NCI-H187 treated with DMSO at 0.1 percent for 48 hours (cell line): ENCODE measurements at places on chromosomes 2 and 18.

GRCh38 chr18:51630706-51631105, 433.2 kb upstream of the MEX3C start:
- DNase-seq: no peak

- no peak for DNase-seq
Observed at GRCh38 chr18:52582516-52582915, 242.5 kb downstream of the DCC start.

GRCh38 chr2:239369631-239370161, 31.1 kb downstream of the HDAC4 start:
- DNase-seq: no peak

DNA sequence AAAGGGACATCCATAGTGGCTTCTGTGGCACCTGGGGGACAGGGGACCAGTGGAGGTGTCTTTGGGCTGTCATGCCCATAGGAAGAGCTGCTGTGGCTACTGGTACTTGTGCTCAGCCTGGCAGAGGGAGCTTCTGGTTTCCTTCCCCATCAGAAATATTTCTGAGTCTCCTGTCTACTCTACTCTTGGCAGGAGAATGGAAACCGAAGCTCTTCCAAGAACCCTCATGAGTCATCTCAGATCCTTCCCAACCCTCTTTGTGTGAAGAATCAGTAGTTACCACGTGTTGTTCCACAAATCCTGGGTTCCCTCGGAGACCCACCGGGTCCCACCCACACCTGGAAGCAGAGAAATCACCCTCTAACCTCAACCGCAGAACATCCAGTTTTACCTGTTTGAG, 234.9 kb downstream of the FHOD3 start:
- DNase-seq: no peak

DNA sequence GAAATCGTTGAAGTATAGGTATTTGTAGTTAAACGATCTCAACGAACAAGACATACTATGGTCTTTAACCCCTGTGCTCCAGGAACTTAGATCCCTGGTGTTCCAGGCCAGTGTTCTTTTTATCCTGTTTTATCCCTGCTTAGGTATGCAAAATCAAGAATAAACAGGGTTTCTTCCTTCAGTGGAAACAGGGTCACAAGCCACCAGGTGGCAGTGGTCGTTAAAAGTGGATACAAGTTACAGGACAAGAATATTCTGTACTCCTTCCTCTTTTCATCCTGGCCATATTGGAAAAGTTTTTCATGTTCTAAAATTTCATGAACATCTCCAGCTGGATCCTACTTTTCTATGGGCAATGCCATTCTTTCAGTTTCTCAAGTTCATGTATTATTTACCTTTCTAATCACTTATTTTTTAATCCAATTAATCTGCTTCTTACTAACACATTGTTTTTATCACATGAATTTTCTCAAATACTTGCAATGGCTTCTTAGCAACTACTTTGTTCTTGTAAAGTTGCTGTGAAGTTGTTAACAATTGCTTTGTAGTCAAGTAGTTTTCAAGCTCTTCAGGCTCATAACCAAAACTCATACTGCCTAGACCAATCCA, 16.4 kb upstream of the HNMT start:
- DNase-seq: no peak

GRCh38 chr2:23757686-23758433, 169.1 kb downstream of the ATAD2B start:
- DNase-seq: no peak

GRCh38 chr2:27471961-27472360, 17.6 kb downstream of the IFT172 start:
- DNase-seq: no peak

GRCh38 chr2:69973335-69973735, 11.9 kb upstream of the ASPRV1 start:
- no peak for DNase-seq
